ENCODE measurements at places on chromosomes 1 and 21.

- DNase-seq: peak; percentile 46
These were observed 5.8 kb downstream of the TRIM33 start for GRCh38 chr1:114505148-114505561.

- DNase-seq: peak; percentile 100
These were observed at the start of gene MTOR for GRCh38 chr1:11262171-11263049. Gene MTOR (minus strand): TSS chr1:11262551. CDS start chr1:11259409, 3,142 bp downstream.

DNA sequence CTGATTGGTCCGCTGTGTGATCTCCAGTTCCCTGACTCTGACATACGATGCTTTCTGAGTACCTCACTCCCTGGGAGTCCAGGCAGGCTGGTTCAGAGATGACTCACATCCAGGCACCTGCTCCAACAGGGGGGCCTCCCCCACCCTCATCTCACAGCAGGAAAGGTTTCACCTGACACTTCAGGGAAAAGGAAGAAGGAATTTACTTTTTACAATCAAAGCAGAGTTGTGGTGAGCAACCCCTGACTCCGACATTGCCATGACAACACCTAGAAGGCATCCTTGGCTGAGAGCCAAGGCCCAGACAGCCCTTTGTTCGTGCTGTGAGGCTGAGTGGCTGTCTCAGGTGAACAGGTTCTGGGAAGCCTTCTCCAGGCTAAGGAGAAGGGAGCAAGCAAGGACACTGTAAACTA, 164.6 kb upstream of the GJB5 start:
- DNase-seq: peak; percentile 41

DNA sequence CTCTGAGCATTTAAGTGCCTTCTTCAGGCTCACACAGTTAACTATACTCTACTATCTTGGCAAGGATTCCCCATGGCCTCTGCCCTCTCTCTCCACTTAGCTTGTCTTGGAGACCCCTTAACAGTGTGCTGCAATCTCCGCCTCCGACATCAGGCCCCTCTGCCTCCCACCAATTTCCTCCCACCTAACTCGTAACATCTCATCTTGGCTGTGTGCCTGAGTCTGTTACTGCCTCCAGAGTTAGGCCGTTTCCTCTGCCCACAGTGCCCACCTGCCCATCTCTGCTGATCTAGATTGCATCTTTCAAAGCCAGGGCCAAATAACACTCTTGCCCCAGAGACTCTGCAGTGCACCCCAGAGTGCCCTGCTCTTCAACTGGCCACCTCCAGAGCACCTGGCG, 244.3 kb upstream of the TMEM51 start:
- DNase-seq: no peak

DNA sequence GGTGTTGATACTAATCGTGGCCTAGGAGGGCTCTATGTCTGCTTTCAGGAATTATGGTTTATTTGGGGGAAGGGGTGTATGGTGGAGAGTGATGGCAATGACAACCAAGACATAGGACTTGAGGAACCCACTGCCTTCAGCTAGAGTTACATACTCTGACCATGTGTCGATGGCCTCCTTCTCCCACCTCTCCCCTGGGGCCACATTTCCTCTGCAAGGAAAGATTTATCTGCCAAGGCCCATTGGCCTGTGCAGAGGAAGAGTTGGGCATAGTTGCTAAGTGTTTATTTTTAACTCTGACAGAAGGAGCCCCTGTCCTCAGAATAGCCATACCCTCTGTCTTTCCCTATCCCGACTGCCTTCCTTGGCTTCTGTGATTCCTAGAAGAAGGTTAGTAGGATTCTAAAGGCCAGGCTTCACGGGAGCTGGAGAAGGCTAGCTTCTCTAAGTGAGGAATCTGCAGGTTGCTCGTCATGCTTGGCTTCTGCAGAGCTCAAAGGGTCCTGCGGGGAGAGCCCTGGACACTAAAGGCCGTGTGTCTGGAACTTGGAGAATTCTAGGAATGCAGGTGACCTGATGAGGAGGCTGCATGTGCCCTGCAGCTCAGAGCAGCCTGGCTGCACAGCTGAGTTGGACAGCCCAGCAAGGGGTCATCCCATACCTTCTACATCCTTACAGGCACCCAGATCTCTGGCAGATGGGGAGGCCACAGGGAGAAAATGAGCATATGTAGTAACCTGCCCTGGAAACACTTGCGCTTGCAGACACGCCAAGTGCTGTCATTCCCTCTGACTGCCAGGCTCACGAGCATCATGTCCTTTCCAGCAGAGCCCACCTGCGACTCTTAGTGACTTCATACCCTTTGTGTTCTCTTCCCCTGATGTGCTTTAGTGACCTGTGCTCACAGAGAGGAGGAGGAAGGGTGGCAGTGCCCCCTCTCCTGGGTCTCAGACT, 9.7 kb downstream of the MAPKAPK2 start:
- peak; percentile 92 for DNase-seq

- DNase-seq: no peak
These were observed 302.7 kb upstream of the SGIP1 start for GRCh38 chr1:66231217-66231616.

- no peak for DNase-seq
These were observed 38.4 kb upstream of the CASZ1 start for GRCh38 chr1:10834770-10835412.

- no peak for DNase-seq
These were observed 79.9 kb upstream of the ATP1A1 start for GRCh38 chr1:116292929-116293725.
